ENCODE measurements at places on chromosomes 2 and 18. TPM values are rescaled to one million over a fixed set of nuclear protein-coding genes. Genes with fewer than 3 reads are reported as not detected.

DNA sequence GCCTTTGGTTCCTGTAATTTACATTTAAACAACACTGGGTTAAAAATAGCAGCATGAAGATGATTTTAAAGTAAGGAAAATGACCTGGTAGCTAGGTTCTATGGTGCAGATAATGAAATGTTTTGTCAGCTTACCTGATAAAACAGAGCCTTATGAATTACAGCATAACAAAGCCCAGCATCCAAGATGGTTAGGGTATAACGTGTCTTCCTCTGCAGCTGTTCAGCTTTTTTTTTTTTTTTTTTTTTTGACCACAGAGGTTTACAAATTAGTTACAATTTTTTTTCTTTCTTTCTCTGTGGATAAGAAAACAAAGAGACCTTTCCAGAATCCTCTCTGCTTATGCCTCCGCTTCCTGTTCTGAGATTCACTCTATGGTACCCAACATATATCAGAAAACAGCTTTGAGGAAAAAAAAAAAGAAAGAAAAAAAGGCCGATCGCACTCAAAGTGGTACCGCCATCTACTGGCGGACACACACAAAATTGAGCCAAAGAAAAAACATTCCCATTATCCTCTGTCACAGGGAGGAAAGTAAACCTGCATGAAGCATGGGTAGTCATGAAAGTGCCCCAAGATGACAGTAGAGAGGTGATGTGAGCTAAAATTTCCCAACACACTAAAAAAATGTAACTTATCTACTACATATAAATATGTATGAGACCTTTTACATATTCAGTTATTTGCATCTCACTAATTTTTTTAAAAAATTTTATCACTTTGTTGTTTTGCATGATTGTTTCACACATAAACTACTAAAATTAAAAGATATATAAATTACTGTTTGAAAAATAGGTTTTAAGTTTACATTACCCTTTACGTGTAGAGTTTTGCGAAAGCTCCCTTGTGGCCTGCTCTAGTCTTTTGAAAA, at the start of gene SCN3A:
TSS of gene SCN3A (minus strand) at position 362 of the 871 bp plus-strand sequence. CDS start 27,656 bp downstream, outside the sequence.
- no peaks in the 10 kb centered on the region for H3K36me3 ChIP-seq
- H3K4me3 ChIP-seq, result peak within 1 kb of the TSS; percentile 53
- no peaks in the 10 kb centered on the region for H3K27me3 ChIP-seq
- H3K4me1 ChIP-seq, result no peaks in the 10 kb centered on the region
- H3K27ac ChIP-seq, result no peak within 1 kb of the TSS

DNA sequence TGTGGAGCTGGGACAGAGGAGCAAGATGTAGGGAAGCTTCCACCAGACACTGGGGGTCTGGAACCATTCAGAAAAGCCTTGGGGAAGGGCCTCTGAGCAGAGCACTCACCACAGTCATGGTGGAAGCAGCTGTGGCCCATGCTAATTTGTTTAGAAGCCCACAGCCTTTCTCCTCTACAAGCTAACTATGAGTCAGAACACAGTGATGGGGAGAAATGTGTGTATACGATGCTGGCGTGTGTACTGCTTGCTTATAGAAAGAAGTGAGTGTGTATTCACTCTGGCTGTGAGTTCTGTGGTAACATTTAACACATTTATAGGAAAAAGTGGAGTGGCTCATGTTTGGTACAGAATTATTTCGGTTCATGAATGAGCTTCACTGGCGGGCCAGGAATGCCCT, 157.0 kb upstream of the ACAA2 start:
- no peak for DNase-seq
- H3K36me3 ChIP-seq, result no peaks in the 10 kb centered on the region
- H3K4me1 ChIP-seq, result peaks cover 5% of the 10 kb centered on the region
- no peak overlapping the region for H3K4me3 ChIP-seq
- H3K27ac ChIP-seq, result no peak overlapping the region

DNA sequence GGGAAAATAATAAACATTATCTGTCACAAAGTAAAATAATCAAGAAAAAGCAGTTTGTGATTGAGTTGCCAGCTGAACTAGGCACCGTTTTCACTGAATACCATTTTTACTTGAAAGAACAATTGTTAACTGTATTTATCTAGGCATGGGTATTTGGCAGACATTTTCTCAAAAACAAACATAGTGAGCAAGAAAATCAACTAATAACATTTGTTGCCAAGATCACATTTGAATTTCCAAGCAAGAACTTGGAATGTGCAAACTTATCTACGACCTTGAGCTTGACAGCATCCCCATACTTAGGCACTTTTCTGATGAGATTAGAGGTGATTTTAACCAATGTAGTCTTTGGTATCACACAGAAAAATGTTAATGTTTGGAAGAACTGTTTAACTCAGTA, 16.7 kb downstream of the SS18 start:
- H3K27ac ChIP-seq, result no peak overlapping the region
- no peak for DNase-seq
- no peaks in the 10 kb centered on the region for H3K4me1 ChIP-seq
- H3K27me3 ChIP-seq, result no peaks in the 10 kb centered on the region

Gene WNT10A
- total RNA-seq, result not detected

GRCh38 chr2:217066510-217067270, 206.8 kb upstream of the TNP1 start:
- H3K4me1 ChIP-seq, result no peaks in the 10 kb centered on the region
- DNase-seq, result no peak
- no peak overlapping the region for H3K27ac ChIP-seq

Gene SERPINB5
- not detected for total RNA-seq

DNA sequence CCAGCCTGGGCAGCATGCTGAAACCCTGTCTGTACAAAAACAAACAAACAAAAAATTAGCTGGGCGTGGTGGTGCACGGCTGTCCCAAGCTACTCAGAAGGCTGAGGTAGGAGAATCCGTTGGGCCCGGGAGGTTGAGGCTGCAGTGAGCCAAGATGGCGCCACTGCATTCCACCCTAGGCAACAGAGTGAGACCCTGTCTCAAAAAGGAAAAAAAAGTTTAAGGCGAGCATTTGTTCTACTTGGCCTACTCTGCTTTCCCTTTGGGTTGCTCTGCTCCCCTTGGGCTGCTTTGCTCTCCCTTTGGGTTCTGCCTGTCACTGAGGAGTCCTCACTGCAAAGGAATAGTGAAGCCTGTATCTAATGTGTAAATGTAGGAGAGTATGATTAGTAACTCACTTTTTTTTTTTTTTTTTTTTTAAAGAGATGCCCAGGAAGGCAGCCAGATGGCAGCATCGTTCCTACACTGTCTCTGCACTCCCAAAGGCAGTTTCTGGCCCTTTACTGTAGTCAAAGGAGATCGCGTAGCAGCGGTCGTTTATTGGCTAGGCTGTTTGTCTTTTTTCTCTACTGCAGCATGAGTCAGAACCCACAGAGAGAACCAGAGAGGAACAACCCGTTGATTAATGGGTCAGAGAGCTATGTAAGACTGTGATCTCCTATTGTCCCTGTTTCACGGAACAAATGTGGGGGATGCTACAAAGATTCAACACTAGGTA, 118.3 kb upstream of the CWC22 start:
- H3K36me3 ChIP-seq, result no peaks in the 10 kb centered on the region
- H3K4me3 ChIP-seq, result no peak overlapping the region
- DNase-seq, result peak; percentile 36

Gene G6PC2
- not detected for total RNA-seq

Gene CD207
- 0.20 TPM for total RNA-seq

DNA sequence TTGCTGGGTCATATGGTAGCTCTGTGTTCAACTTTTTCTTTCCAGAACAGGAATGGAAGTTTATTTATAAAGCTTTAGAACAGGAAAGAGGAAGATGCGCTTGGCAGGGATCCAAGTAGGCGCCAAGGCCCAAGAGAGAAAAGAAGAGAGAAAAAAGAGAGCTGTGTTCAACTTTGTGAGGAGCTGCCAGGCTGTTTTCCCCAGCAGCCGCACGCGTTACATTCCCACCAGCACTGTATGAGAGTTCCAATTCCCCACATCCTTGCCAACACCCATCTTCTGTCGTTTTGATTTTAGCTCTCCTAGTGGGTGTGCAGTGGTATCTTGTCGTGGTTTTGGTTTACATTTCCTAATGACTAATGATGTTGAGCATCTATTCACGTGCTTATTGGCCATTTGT, 51.4 kb downstream of the KCNF1 start:
- no peak overlapping the region for H3K27ac ChIP-seq
- H3K4me3 ChIP-seq, result no peak overlapping the region
- no peaks in the 10 kb centered on the region for H3K36me3 ChIP-seq
- peaks cover 6% of the 10 kb centered on the region for H3K4me1 ChIP-seq
- peaks cover 5% of the 10 kb centered on the region for H3K27me3 ChIP-seq

GRCh38 chr18:64037812-64038414, 68.0 kb downstream of the SERPINB8 start:
- no peaks in the 10 kb centered on the region for H3K4me1 ChIP-seq
- no peak overlapping the region for H3K27ac ChIP-seq
- no peaks in the 10 kb centered on the region for H3K36me3 ChIP-seq
- no peak overlapping the region for H3K4me3 ChIP-seq
- H3K27me3 ChIP-seq, result no peaks in the 10 kb centered on the region

DNA sequence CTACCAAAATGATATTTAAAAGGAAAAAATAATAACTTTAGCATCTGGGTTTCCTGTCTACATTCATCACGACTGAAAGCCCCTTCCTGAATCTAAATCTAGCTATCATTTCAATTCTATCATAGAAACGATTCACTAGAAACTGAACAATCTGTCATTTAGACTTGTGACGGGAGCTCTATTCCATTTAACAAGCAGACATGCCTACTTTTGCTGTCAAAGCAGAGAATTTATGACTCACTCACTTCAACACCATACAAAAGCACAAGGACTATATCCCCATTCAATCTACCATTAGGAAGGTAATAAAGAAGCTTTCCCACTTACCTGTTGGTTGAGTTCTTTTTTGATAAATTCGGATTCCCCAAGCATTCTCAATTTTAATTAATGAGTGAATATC, 1072.3 kb downstream of the LRP1B start:
- no peaks in the 10 kb centered on the region for H3K27me3 ChIP-seq
- no peak overlapping the region for H3K4me3 ChIP-seq
- H3K4me1 ChIP-seq, result no peaks in the 10 kb centered on the region
- no peak for DNase-seq
- no peaks in the 10 kb centered on the region for H3K36me3 ChIP-seq
- no peak overlapping the region for H3K27ac ChIP-seq

Data from psoas muscle (tissue), 8 donors.